ENCODE measurements at places on chromosomes 12 and 14.

- DNase-seq, result no peak
Observed at GRCh38 chr12:96041181-96041580, 5.8 kb upstream of the LTA4H start.

- DNase-seq, result no peak
Observed at GRCh38 chr14:34222867-34223266, 239.2 kb downstream of the SPTSSA start.

- no peak for DNase-seq
Observed at GRCh38 chr12:124946447-124946793, 32.0 kb upstream of the UBC start.

- no peak for DNase-seq
Observed at GRCh38 chr14:104927901-104928300, 3.2 kb downstream of the PLD4 start.

- no peak for DNase-seq
Observed at GRCh38 chr12:79689477-79690141, 1.2 kb downstream of the PAWR start.

GRCh38 chr12:94204499-94205247 lies 56.3 kb downstream of the PLXNC1 start:
- no peak for DNase-seq

GRCh38 chr12:114481200-114481535 lies 75.2 kb upstream of the TBX5 start:
- no peak for DNase-seq

GRCh38 chr12:114684870-114685273 lies 897 bp upstream of the TBX3 start:
- no peak for DNase-seq

DNA sequence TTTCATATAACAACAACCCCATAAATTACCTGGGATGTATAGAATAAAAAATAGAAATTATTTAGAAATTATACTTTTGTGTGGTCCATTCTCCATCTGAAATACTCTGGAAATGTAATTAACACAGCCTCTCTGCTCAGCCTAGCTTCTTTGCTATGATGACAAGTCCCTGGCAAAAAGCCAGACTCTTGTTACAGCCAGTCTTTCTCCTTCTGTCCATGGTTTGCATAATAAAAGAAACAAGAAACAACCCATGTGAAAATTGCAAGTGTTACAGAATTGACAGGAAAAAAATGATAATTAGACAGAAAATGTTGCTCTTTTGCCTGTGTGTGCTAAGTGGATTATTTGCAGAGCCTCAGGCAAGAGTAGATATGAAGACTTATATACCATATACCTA lies 61.3 kb downstream of the C12orf50 start:
- DNase-seq, result no peak

DNA sequence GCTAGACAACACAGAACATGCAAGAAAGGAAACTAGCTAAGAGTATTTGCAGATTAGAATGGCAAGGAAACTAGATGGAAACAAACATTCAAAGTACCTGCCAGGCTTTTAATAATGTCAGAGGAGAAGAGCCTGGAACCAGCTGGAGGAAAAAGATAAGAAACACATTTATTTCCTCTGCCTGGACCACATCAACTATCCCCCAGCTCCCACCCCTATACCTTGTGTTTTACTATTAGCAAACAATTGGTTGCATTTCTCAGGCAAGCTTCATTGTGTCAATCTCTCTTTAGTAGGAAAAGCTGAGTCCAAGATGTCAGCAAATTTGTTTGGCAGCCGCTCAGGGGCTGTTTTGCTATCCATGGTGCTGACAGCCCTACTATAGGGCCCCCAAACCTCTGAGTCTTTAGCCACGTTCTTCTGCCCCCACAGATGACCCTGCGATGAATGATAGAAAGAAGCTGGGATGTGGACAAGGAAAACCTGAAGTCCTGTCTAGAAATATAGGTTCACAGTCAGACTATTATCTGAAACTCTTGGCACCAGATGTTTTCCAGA lies 11.6 kb upstream of the SYNDIG1L start:
- DNase-seq, result no peak

DNA sequence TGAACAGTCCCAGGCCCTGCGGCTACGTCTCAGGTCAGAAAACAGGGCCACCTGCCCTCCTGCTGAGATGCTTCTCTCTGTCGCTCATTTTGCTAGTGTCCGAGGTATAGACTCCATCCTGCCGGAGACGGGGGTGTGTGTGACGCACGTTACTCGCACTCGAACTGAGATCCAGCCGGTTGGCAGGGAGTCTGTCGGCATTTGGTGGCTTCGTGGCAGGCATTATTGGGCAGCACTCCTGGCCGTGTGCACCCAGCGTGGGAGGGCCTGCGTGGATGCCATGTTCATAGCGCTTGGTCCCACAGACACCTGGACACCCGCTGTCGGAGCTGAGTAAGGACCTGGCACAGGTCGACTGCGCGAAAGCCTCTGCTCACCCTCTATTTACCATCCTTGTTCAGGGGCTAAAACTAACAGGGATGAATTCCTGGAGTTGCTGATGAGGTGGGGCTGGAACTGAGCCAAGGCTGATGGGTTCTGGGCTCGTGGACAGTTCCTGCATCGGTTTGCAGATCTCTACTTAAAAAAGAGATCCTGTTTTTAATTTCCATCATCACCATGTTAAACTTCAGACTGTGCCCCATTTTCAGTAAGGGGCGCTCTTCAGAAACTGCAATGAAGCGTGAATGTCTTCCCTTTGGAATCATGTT lies 28.6 kb downstream of the AACS start:
- DNase-seq, result no peak

GRCh38 chr12:108699955-108700563 lies 31.3 kb downstream of the CORO1C start:
- DNase-seq, result no peak

DNA sequence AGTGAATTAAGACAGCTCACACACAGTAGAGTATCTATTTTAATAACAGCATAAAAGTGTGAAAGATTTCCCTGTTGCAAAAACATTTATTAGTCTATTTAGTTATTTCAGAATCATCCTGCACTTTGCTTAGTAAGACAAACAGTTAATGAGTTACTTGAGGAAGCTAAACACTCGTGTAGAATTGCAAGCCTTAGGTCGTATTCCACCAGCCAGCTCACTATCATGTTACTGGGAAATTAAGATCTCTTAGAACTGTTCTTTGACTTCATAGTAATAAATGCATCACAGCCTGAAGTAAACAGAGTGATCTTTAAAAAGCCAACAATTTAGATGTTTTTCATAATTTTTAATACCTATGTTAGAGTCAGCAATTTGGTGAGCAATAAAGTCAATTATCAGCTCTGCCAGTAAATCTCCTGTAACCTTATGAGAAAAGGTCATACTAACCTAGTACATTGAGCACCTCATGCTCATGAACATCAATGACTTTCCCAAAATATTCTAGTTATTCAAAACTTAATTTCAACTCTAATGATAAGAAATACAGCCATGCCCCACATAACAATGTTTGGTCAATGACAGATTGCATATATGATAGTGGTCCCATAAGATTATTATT lies 26.7 kb upstream of the ETNK1 start:
- no peak for DNase-seq

- no peak for DNase-seq
Observed at GRCh38 chr12:120882055-120882555, 22.1 kb downstream of the SPPL3 start.

GRCh38 chr12:3256103-3256631 lies 179.0 kb downstream of the TSPAN9 start:
- no peak for DNase-seq

GRCh38 chr12:92080911-92081285 lies 64.7 kb downstream of the BTG1 start:
- no peak for DNase-seq

- no peak for DNase-seq
Observed at GRCh38 chr12:106118381-106119130, 20.2 kb downstream of the NUAK1 start.

GRCh38 chr12:65655074-65655493 lies 169.2 kb upstream of the HMGA2 start:
- no peak for DNase-seq

GRCh38 chr12:41014643-41015020 lies 173.5 kb upstream of the PDZRN4 start:
- DNase-seq, result no peak

DNA sequence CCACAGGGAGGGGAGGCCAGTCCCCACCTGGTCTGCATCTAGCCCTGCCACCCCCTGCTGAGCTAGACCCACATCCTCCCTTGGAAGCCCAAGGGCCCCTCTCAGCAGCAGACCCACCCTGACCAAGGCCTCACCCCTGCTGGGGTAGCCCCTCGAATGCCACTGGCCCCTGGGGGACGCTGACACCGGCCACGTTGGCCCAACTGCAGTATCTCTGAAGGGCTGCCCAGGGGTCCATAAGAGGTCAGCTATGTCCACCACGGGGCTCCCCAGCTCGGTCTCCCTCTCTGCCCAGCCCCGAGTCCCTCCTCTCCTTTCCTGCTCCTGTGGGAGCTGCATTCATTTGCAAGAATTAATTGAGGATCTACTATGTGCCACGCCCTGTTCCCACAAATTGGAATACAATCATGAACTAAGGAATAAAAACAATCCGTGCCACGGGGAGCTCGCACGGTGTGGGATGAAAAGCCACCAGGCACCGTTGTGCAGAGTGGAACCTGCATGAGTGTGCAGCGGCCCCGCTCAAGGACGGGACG lies 71.4 kb downstream of the GALNT9 start:
- DNase-seq, result no peak

- no peak for DNase-seq
Observed at GRCh38 chr12:45224311-45224710, 8.4 kb downstream of the ANO6 start.

Measured in stimulated activated CD4-positive, alpha-beta T cell treated with anti-CD3 and anti-CD28 coated beads, Interleukin-1b, Interleukin-23, amount 100 ng/mL, for 1 hour (primary cell).